ENCODE measurements at places on chromosomes 6 and 20.
A peak's percentile ranks its signal among the peaks of the same experiment; 100 is the strongest.

DNA sequence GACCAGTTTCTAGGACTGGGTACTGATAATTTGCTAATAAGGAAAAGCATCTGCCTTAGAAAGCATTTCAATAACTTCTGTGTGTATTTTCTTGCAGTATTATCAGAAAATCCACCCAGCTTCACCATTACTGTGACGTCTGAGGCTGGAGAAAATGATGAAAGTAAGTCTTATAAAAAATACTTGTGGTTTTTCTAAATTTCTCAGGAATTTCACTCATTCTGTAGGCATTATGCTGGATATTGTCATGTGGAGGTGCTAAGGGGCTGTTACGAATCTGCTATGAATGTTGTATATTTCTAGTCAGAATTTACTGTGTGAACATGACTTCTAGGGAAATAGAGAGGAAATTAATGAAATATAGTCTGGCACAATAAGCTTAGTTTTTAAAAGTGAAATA lies 8.9 kb downstream of the RWDD1 start:
- no peak for DNase-seq

GRCh38 chr6:98769546-98769945 lies 64.8 kb upstream of the POU3F2 start:
- no peak for DNase-seq

DNA sequence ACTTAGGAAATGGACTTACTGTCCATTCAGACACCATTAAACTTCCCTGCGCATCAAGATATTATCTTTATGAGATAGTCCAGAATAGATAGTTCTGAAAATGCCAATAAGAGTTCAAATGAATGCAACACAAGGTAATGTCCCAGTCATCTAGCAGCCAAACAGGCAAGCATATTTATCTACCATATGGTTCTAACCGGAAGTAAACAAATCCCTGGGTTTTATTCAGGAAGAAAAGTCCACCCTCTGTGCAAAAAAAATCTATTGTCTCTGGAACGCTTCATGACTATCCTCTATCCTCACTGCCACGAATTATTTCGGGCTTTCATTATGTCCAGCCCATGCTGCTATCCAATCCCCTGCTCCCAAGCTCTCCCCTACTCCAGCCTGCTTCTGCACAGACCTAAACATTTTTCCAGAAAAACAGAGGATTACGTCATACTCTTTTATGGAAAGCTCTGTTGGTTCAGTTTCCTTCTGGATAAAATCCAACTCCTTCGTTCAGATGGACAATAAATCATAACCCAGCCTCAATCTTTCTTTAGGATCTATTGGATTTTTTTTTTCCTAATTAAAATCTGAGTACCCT lies 11.4 kb downstream of the PPIL6 start:
- DNase-seq, result no peak

DNA sequence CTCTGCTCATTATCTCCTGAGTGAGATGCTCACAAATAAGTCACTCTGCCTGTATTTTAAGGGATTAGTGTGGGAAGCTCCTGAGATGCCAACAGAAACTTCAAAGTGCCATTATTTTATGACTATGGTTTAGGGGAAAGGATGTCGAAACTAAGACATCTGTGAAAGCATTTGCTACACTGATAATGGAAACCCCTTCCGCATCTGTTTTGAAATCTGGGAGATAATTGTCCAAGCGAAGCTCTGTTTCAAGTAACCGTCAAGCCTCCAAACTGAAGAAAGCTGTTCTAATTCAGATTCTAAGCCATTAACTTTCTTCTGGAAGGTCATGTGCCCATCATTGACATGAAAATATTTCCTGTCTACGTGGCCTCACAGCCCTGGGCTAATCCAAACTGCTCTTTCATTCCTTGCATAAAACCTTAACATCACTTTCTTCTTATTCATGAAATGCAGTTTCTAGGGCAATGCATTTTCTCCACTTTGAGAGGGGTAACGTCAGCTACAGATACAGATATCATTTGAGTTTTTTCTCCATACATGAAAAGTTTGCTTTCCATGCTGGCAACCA lies 932.0 kb downstream of the C6orf118 start:
- no peak for DNase-seq

DNA sequence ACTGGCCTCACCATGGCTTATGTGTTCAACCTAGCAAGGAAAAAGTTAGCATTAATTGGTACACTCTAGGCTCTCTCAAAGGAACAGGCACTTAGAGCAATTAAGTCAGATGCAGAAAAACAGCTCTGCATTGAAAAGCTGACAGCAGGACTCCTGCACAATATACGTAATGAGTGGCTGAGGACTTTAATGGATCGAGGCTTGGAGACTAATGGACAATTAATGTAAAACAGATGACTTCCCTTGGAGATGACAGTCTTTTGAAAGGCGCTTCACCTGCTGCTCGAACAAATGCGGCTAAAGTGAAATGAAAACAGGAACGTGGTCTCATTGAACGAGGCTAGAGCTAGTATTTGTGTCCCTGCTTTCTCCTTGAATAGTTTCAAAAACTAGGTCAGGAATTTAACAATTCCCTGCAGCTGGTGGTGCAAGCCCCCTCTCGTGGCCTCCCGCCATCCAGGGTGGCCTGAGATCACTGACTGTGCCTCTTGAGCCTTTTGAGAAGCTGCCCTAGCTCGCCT lies 137.1 kb downstream of the ELOVL4 start:
- no peak for DNase-seq

GRCh38 chr6:113190170-113190569 lies 667.0 kb upstream of the MARCKS start:
- DNase-seq, result no peak

DNA sequence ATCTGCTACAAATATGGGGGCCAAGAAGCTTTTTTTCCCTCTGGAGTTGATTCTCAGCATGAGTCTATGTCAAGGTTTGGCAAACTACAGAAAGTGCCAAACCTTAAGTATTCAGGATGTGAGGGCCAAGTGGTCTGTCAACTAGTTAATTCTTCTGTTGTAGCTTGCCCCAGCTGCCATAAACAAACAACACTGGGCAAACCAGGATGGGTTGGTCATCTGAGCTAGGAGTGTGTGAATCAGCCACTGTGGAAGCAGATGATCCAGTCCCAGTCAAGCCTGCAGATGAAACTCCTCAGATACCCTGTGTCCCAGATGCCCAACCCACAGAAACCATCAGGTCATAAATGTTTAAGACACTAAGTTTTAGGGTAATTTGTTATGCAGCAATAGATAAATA lies 103.0 kb upstream of the MOCS1 start:
- DNase-seq, result no peak

- DNase-seq, result no peak
These were observed 160.8 kb upstream of the QKI start for GRCh38 chr6:163253556-163254213.

DNA sequence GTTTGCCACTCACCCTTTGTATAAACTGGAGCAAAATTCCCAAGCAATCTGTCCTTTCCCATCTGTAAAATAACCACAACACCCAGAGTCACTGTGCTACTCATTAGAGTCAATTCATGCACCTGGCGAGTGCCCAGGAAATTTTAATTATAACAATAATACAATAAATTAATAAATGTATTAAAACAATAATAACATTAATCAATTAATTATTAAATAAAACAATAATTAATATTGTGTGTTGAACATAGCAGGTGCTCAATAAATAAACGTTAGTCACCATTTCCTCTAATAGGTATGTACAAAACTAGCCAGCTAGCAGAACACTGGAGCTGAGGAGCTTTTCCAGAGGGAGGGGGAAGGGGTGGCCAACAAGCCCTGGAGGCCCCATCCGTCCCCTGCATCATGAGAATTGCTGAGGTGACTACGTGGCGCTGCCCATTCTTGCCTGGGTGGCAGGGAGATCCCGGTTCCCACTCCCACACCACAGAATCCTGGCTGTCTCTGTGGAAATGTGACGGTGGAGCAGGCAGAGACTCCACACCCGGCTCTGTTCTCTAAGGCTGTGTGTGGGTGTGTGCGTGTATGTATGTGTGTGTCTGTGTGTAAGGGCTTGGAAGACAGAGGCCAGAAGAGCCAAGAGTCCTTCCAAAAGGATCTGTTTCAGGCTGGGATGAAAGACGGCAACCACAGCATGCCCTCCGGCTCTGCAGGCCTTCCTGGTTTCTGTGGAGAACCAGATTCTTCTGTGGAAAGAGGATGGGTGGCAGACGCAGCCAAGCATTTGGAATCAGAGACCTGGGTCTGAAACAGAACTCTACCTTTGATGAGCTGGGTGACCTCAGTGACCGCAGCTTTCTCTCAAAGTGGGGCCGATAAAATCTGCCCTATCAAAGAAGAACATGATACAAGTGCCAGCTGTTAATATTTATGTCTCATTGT lies 18.8 kb upstream of the EZR start:
- no peak for DNase-seq

DNA sequence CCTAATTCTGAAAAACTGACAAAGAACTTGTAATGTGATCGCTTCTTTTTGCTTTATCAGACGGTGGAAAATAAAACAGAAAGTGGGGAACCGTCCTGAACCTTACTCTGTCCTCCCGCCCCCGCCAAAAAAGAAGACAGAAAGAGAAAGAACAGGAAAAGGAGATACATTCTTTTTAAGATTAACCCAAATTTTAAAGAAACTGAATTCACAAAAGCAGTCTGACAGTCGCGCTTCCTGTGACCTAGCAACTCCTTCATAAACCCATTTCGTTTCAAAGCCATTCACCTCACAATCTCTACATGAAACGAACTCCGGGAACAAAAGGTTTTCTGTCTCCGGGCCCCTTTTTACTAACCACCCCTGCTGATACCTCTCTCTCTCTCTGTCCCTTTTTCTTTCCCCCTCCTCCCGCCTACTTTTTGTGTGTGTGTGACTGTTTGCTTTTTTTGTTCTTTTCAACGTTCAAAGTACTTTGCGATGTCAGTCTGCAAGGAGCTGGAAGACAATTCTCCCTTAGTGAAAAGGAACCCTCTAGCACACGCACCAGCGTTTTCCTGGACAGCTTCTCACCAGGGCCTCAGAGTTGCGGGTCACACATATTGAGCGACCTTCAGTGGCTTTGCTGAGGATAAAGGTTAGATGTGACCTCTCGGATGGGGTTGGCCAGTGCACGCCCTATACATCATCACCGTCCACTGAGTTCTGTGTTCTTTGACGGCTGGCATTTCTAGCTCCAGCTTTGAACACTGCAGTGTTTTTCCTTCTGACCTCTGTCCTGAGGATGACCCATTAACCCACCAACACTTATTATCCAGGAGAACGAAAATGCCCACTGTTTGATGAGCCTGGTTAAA lies 530 bp upstream of the NEDD9 start:
- DNase-seq, result no peak

DNA sequence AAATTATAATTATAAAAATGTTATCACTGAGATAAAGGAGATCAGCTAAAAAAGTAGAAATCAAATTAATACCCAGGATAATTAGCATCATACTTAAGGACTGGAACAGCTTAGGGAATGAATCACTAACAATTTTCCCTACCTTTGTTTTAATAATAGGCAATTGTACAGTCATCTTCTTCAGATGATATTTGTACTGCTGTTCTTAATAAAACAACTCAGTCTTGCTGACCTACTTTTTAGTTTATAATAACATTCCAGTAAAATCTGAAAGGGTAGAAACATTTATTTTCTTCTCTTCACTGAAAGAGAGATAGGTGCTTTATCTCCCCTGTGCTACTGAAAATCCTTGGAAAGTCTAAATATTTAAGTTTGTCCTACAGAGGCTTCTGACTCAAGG lies 271.2 kb upstream of the THEMIS start:
- DNase-seq, result no peak

- no peak for DNase-seq
These were observed 388.3 kb upstream of the RNF217 start for GRCh38 chr6:124573953-124574352.

- DNase-seq, result no peak
These were observed 5.1 kb downstream of the UBE2V1 start for GRCh38 chr20:50107796-50108331.

DNA sequence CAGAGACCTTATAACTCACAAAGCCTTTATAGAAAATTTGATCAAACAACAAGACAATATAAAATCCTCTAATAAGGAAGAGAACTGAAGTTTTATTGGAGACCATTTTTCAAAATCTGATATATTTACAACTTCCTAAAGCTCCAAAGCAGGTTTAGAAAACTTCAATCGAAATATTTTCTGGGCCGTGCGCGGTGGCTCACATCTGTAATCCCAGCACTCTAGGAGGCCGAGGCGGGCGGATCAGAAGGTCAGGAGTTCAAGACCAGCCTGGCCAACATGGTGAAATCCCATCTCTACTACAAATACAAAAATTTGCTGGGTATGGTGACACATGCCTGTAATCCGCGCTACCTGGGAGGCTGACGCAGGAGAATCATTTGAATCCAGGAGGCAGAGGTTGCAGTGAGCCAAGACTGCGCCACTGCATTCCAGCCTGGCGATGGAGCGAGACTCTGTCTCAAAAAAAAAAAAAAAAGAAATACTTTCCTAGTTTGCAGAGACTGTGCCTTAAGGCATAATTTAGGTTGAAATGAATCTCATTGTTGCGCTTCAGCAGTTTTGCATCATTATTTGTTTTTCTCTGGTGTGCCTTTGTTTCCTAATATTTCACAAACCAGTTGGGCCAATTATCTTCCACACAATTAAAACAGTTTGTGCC lies 60.6 kb upstream of the ASIP start:
- no peak for DNase-seq

DNA sequence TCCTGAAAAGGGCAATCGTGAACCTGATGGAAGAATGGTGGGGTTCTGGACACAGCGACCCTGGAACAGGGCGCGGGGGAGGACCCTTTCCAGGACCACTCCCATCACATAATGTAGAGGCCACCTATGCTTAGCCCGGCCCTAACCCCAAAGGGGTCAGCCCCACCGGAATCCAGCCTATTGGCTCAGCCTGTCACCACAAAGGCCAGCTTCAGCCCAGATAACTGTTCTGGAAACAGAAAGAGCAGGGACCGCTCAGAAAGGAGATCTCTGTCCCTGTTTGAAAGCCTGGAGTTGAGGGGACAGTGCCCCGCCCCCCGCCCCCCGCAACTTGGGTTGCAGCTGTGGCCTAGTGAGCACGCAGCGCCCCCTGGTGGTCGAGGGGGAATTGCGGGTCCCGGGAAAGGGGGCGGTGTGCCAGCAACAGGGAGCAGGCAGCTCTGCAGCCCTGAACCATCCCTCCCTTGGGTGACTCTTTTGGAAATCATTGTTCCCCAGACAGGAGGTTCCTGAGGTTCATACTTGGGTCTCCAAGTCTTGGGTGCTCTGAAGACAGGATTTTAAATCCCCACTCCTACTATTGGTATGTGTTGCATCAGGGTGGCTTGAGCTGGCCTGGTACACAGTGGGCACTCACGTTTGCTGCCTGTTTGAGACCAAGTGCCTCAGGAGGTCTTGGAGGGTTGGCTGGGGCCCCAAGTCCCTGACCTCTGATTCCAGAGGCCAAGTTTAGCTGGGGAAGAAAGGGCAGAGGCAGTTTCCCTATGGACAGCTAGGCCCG lies 1.5 kb downstream of the SIGLEC1 start:
- DNase-seq, result peak; percentile 83

- no peak for DNase-seq
These were observed 14.0 kb downstream of the CST3 start for GRCh38 chr20:23623666-23624323.

All from vagina (tissue), 2 donors.